ENCODE measurements at places on chromosomes 7 and 10. TPM values are rescaled to one million over a fixed set of nuclear protein-coding genes. Genes with fewer than 3 reads are reported as not detected.

Gene CFAP69
- total RNA-seq = 0.42 TPM

Gene CLRN3
- not detected for total RNA-seq

Gene ATOH7
- not detected for total RNA-seq

Gene TAS2R40
- not detected for total RNA-seq

Gene VWC2
- not detected for total RNA-seq

Gene WEE2
- total RNA-seq = 0.31 TPM

Gene BEND7
- 0.31 TPM for total RNA-seq

Gene BAIAP2L1
- 0.31 TPM for total RNA-seq

Gene GBF1
- 16.7 TPM for total RNA-seq

Gene GIMAP1
- 10.0 TPM for total RNA-seq

Gene MMRN2
- total RNA-seq = 1.2 TPM

Gene LEP
- not detected for total RNA-seq

Gene DGKB
- total RNA-seq = not detected

Gene ACTL6B
- total RNA-seq = not detected

Gene ZNF655
- total RNA-seq = 122 TPM

Gene WIPF3
- under 0.01 TPM for total RNA-seq

Gene CXCL12
- under 0.01 TPM for total RNA-seq

Gene IRF5
- 26.7 TPM for total RNA-seq

Gene SFRP4
- total RNA-seq = not detected

Gene RET
- total RNA-seq = 0.63 TPM

Gene GRM3
- total RNA-seq = not detected

Gene PRF1
- total RNA-seq = 60.4 TPM

Gene KCND2
- total RNA-seq = not detected

Gene PTPN20
- 0.73 TPM for total RNA-seq

Gene MPP7
- total RNA-seq = 24.5 TPM

Gene NPY4R2
- total RNA-seq = not detected

Gene COL13A1
- 0.52 TPM for total RNA-seq

Gene CDNF
- 1.0 TPM for total RNA-seq

Gene SERPINE1
- 2.3 TPM for total RNA-seq

Gene TMEM273
- 3.5 TPM for total RNA-seq

Gene PDE6C
- total RNA-seq = not detected

Gene SYCE1
- total RNA-seq = not detected

Gene ARHGAP21
- 58.9 TPM for total RNA-seq

Gene DNAH11
- under 0.01 TPM for total RNA-seq

Gene AGAP6
- 4.4 TPM for total RNA-seq

Gene PRSS37
- 0.10 TPM for total RNA-seq

Gene MSMB
- total RNA-seq = not detected

Gene LHFPL3
- total RNA-seq = not detected

Gene MMD2
- not detected for total RNA-seq

Gene UPK3B
- 0.52 TPM for total RNA-seq

Gene ABCF2
- 9.7 TPM for total RNA-seq

Gene FGFR2
- not detected for total RNA-seq

Gene TCAF2
- 27.3 TPM for total RNA-seq

Gene ANXA7
- 106 TPM for total RNA-seq

Gene GRID1
- total RNA-seq = not detected

Gene BTBD16
- not detected for total RNA-seq

Gene COL17A1
- not detected for total RNA-seq
